ENCODE measurements at places on chromosomes 5 and 9.

- DNase-seq = no peak
Observed at GRCh38 chr9:106626936-106627335, 236.0 kb upstream of the ZNF462 start.

GRCh38 chr9:120690372-120690771 lies 23.9 kb downstream of the MEGF9 start:
- DNase-seq = no peak

DNA sequence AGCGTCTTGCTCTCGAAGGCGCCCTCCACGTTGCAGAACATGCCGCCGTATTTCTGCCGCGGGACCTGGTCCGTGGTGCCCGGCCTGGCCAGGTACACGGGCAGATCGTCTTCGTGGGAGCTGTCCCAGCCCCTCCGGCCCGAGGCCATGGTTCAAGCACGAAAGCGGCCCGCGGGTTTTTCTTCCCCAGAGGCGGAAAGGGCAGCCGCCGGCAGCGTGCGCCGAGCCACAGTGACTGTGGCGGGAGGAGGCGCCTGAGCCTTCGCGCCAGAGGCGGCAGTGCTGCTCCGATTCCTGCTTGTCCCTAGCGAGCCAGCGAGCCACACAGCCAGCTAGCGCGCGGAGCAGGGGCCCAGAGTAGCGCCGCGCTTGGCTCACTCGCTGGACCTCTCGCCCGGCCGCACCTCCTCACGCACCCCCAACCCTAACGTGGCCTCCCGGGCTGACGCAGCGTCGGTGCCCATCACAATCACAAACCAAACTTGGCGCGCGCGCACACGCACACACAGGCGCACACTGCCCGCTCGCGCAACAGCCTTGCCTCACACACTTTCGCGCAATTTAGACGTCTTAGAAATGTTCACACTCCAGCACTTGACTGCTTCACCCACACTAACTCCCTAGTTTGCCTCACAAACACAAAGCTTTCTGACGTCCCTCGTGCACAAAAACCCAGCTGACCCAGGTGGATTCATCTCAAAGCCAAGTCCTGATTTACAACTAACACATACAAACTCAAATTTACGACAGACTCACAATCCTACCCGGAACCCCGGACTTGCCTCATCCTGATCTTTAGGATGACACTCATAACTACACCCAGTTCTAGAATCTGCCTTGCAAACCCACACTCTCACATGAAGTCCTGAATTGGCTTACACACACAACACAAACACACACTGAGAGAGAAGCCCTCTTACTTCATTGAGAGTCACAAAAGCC lies at the start of gene DPYSL3:
Gene DPYSL3 (minus strand): TSS at position 359 of the 942 bp plus-strand sequence. CDS start 210 bp downstream, at position 149.
- DNase-seq = peak; percentile 82

GRCh38 chr9:22157276-22157675 lies 148.2 kb upstream of the CDKN2B start:
- DNase-seq = peak; percentile 59

DNA sequence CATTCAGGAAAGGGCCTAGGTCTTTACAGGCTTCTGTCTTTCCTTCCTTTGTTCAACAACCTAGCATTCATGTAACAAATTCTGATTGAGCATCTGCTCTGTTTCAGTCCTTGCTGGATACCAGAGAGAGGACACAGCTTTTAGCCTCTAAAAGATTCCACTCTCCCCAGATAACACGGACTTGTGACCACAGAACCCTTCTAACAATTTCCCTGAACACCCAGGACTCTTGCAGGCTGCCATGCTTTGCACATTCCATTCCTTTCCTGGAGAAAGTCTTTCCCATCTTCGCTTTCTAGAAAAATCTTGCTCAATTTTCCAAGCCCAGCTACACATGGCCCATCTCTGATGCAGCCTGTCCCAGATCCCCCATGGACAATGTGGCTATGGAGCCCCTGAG lies 310.9 kb downstream of the ACTL7B start:
- no peak for DNase-seq

DNA sequence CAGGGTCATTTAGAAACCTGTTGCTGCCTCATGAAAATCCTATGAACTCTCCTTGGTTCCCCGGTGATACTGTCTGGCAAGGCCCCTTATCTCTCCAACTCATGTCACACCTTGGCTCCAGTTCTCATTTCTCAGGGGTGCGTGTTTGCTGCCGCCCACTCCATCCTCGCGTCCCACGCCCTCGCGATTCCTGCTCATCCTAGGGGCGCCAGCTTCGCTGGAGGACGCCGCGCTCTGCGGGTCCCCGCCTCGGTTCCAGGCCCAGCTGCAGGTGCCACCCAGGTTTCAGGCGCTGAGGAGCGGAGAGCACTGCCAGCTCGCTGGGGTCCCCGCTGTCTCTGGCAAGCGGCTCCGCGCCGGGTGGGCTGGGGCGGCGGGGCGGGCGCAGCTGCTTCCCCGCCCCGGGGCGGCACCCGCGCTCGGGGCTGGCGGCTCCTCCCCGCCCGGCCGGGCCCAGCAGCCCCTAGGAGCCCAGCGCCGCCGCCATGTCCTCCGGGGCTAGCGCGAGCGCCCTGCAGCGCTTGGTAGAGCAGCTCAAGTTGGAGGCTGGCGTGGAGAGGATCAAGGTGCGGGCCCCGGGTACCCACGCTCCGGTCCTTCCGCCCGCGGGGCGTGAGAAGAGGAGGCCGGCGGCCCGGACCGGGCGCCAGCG lies at the start of gene GNG10:
Gene GNG10 (plus strand): TSS at position 456 of the 652 bp plus-strand sequence. CDS start 30 bp downstream, at position 486.
- peak; percentile 65 for DNase-seq

- no peak for DNase-seq
Observed at GRCh38 chr5:115450741-115451140, 93.8 kb downstream of the FEM1C start.

DNA sequence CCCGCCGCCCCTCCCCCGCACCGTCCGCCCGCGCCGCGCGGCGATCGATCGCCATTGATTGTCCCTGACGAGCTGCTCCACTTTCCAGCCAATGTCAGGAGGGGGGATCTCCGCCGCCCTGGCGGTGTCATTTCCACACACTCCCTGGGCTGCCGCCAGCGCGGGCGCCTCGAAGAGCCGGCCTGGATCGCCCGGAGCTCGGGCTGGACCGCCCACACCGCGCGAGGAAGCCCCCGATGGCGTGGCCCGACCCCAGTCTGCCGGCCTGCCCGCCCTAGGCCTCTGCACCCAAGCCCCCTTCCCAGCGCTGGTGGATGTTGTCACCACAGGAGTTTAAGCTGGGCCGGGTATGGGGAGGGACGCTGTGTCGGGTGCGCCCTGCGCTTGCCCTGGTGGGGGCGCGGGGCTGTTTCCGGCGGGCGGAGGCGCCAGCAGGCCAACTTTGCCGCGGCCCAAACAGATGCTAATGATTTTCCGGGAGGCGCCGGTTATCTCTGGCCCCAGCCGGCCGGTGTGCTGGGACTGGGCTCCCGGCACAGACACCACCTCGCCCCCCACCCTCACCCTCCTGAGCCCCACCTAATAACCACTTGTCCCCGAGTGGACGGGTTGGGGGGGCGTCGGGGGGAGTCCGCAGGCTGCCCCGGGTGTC lies 10.6 kb upstream of the CXXC5 start:
- peak; percentile 86 for DNase-seq

DNA sequence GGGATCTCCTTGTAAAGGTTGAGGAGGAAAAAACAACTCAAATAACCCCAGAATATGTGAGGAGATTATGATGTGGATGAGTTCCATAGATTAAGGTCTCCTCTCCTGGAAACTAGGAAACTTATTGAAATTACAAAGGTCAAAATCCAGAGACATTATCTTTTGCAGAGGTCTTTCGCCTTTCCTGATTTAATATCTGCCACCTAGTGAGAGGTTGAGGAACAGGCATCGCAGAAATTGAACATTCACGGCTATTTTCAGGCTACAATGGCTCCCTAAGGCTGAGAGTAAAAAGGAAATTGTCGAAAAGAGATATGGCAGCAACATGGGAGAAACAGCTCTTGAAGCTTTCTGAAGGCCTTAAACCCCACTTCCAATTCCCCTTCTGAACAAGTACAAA lies 127.5 kb upstream of the PLCXD3 start:
- DNase-seq = no peak

DNA sequence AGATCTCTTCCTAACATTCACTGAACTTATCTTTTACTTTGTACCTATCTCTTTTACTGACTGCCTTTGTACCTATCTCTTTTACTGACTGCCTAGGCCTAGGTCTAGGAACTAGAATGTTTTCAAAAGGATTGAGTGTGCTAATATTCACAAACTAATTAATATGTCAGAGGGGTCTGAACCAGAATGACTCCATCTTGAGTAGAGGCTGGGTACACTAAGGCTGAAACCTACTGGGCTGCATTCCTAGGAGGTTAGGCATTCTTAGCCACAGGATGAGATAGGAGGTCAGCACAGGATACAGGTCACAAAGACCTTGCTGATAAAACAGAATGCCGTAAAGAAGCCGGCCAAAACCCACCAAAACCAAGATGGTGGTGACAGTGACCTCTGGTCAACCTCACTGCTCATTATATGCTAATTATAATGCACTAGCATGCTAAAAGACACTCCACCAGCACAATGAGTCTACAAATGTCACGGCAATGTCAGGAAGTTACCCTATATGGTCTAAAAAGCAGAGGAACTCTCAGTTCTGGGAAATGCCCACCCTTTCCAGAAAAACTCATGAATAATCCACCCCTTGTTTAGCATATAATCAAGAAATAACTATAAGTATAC lies 2.5 kb upstream of the RHOBTB3 start:
- DNase-seq = no peak

GRCh38 chr5:55820488-55820887 lies 30.7 kb upstream of the IL31RA start:
- DNase-seq = no peak

DNA sequence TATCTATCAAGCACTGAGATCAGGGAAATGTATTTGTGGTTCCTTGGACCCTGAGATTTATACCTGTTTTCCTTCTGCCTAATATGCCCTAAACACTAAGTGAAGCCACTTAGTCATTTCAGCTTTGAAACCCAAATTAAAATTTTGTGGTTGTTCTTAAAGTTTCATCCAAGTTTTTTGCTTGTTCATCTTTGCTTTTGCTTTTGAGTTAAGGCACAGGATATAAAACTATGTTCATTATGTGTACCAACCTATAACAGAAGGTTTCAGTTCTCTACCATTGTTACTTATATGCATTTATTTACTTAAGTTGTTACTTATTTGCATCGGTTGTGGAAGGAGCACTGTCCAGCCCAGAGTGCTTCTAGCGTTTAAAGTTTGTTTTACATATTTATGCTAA lies 382.3 kb downstream of the PTPRD start:
- DNase-seq = no peak

- peak; percentile 81 for DNase-seq
Observed at GRCh38 chr9:112819635-112820496, 69.3 kb downstream of the SNX30 start.

DNA sequence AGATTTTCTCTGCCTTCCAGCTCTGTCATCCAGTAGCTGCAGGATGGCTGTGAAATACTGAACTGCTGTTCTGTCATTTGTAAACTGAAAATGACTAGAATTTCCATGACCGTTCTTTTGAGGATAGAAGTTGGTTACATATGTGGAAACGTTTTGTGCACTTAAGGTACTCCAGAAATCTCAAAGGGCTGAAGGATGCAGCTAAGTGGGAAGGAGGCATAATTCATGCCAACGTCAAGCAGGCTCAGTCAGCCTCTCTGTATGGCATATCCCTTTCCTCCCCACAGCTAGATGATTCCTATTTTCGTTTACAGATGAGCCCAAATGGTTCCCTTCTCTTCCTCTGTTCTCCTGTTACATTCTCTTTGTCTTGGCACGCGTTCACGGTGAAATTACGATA lies 257.6 kb downstream of the FBXL7 start:
- DNase-seq = no peak

DNA sequence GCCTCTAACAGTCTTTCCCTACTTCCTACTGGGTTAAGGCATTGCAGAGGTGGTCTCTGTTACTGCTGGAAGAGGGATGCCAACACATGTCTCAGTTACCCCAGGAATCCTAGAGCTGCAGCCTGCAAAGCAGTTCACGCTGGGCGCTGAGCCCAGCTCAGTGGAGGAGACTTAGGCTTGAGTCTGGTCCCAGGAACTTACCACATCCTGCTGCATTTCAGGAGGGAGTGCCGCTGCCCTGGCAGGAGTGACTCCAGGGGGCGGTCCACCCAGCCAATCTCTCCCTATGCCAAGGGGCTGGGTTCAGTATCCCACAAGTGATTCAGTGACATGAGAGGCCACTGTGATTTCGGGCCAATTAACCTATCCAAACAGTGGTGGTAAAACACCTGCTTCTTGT lies 7.6 kb downstream of the TTC16 start:
- DNase-seq = no peak

DNA sequence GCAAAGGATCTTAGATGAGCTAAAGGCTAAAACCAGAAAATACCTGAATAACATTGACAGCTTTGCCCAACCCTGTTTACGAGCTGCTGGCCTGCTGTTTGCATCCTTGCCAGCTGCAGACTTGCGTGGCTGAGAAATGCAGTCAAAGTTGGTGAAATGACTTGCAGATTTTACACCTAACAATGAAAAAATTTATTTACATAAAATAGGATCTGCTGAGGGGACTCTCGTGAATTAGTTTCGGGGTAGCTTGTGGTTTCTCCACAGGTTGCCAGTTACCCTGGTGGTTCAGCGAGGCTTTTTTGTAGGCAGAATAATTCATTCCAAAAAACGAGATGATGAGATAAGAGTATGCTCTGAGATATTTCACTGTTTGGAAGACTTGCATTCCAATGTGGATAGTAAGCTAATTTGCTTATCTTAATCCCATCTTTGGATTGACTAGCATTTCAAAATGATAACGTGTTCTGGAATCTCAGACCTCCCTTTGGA lies 65.7 kb upstream of the FANCC start:
- DNase-seq = peak; percentile 14

GRCh38 chr9:138061631-138062030 lies 184.0 kb downstream of the CACNA1B start:
- peak; percentile 46 for DNase-seq

DNA sequence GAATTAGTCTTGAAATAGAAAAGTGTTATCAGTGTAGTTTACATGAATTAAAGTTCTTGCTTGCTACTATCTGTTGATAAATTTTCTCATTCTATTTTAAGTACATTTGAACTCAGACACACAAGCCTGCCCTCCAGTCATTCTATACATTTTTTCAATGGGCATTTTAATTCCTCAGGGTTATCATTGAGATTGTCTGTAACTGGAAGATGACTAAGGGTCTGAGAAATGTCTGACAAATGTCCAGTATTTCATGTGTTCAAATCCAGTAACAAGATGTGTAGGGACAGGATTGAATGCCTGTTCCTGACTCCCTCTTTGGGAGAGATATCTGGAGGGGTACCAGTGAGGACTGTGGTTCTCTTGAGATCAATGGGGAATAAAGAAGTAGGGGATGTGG lies 223.9 kb upstream of the ADAMTSL1 start:
- DNase-seq = no peak

GRCh38 chr5:146878476-146879172 lies at the start of gene PPP2R2B:
Gene PPP2R2B (minus strand): TSS chr5:146878757.
- peak; percentile 60 for DNase-seq

- no peak for DNase-seq
Observed at GRCh38 chr9:137975527-137975913, 97.9 kb downstream of the CACNA1B start.

DNA sequence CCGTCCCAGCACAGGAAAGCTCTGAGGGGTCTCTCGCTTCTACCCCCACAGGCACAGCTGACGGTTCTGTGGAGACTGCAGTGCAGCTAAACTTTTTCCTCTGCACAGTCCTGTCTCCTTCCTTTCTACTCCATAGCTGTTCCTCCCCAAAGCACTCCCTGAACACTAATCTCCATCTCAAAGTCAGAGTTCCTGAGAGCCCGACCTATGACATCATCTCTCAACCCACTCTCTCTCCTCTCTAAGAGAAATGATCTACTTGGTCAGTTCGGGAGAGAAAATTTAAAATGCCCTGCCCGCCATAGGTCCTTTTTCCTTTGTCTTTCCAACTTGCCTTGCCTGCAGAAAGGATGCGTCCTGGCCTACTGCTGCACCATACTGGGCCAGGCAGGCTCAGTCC lies 90.6 kb downstream of the FANCC start:
- no peak for DNase-seq

GRCh38 chr5:135225856-135226560 lies 173.0 kb downstream of the MACROH2A1 start:
- peak; percentile 69 for DNase-seq

Data from NCI-H82 (cell line).